Bone marrow (tissue), 2 donors: ENCODE measurements at places on chromosomes 13 and 19.
A peak's percentile ranks its signal among the peaks of the same experiment; 100 is the strongest.

- DNase-seq = no peak
Measured at GRCh38 chr13:106095919-106096318, 439.5 kb downstream of the EFNB2 start.

- no peak for DNase-seq
Measured at GRCh38 chr19:51296336-51297093, 14.9 kb upstream of the IGLON5 start.

DNA sequence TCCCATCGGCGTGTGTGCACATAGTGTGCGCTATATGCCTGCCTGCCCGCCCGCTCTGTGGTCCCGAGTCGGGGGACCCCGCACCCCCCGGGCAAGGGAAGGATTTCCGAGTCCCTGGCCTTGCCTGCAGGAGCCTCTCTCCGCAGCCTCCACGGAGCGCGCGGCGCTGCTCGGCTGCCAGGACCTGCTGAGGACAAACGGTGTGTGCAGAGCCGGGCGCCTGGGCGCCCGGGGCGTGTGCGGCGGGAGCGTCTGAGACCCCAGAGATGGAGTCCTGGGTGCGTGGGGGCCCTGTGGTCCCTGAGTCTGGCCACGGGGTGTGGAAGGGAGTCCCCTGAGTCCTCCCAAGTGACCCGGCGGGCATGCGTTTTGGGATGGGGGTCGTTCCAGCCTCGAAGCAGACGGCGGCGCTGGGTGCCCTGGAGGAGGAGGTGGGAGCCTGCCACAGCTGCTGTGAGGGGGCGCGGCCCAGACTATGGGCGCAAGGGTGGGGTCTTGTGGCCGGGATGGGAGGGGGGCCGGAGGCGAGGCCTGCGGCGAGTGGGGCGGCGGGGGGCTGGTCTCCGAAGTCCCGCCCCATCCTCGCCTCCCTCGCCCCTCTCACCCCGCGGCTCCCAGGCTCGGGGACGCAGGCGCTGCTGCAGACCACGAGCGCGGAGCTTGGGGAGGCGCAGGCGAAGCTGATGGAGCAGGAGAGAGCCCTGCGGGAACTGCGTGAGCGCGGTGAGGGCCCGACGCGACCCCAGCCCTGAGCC lies 25.3 kb downstream of the CLEC4M start:
- no peak for DNase-seq

GRCh38 chr13:85799097-85799582 lies at the start of gene SLITRK6:
TSS of gene SLITRK6 (minus strand) at chr13:85799419. CDS start at chr13:85796508, 2,911 bp downstream.
- DNase-seq = no peak

- DNase-seq = no peak
Measured at GRCh38 chr13:78183732-78184131, 265.1 kb upstream of the EDNRB start.

DNA sequence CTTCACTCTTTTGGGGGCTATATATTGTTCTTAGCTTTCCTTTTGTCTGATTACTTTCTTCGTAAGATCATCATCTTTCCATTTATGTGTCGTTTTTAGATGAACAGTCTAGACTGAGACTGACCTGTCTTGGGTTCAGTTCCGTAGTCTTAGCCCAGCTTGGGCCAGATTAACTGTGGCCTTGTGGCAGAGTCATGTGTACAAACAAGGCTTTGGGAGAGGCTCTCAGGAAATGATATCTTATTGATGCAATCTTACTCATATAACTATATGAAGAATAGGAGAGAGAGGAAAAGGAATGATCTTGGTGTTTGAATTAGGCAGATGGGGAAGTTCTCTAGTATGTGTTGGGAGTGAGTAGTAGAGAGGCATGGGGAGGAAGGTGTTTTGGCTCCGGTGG lies 6.8 kb upstream of the ERCC5 start:
- DNase-seq = no peak

GRCh38 chr13:110713981-110714796 lies 689 bp downstream of the ING1 start:
- peak; percentile 65 for DNase-seq

- no peak for DNase-seq
Measured at GRCh38 chr13:36925603-36926002, 5.6 kb upstream of the SMAD9 start.

GRCh38 chr19:4929186-4929585 lies 19.9 kb downstream of the UHRF1 start:
- DNase-seq = no peak

- DNase-seq = no peak
Measured at GRCh38 chr19:9793071-9793591, 24.6 kb upstream of the ZNF846 start.

DNA sequence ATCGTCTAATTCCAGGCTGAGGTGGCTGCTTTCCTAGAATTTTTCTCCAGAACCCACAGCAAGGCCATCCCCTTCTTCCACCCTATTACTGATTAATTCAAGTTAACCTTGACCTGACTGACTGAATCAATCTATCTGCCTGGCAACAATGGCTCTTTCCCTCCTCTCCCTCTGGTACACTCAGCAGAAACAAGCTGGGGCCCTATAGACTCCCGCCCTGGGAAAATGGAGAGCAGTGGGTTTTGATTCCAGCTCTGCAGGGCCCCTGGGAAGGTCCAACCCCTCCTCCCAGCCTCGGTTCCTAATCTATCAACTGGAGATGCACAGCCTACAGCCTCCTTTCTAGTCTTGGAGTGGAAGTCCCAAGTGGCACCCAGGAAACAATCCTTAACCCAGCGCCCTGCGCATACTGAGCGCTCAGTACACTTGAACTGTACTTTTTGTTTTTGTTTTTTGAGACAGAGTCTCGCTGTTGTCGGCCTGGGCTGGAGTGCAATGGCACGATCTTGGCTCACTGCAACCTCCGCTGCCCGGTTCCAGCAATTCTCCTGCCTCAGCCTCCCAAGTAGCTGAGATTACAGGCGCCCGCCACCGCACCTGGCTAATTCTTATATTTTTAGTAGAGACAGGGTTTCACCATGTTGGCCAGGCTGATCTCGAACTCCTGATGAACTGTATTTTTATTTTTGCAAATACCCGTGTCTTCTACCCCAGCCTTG lies 5.2 kb upstream of the C3 start:
- DNase-seq = no peak

DNA sequence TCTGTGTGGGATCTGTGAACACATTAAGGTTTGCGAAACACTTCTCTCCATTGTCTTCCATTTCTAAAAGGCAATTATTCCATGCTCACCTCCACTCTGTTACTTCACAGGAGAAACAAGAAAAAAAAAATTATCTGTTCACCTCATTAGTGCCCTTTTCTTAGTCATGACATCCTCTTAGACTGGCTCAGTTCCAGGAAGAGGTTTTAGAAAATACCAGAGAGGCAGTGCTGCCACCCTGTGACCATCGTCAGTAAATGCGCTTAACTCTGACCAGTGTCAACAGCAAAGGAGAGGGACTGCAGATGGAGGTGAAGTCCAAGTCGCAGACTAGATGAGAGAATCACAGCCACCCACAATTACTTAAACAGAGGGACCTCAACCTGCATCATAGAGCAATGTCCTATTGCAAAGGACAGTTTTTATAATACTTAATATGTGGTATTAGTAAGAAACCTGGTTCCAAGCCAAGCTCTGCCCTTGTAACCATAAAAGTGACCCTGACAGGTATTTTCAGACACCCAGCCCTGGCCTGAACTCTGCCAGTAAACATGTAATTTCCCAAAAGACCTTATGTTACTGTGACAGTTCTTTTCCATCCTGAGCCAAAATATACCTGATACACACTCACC lies 19.4 kb downstream of the CEACAM21 start:
- no peak for DNase-seq

GRCh38 chr19:40144947-40145748 lies 46.1 kb upstream of the MAP3K10 start:
- no peak for DNase-seq

DNA sequence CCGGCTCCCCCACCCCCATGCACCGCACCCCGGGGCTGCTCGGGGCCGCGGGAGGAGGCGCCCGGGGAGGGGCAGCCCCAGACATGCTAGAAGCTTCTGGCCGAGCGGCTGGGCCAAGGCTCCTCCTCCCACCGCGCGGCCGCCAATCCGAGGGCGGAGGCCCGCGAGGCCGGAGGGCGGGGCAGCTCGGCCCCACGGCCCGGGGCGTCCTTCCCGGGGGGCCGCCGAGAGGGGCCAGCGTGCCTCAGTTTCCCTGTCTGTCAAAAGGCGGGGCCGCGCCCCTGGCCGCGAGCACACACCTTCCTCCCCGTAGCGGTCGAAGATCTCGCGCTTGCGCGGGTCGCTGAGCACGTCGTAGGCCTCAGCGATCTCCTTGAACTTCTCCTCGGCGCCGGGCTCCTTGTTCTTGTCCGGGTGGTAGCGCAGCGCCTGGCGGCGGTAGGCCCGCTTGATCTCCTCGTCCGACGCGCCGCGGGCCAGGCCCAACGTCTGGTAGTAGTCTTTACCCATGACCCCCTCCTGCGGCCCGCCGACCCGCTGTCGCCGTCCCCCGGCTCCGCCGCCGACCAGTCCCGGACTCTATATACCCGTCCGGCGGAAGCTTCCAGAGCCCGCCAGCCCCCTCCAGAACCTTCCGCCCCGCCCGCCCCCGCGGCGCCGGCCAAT lies at the start of gene DNAJB1:
Gene DNAJB1, minus strand, starts transcription at position 558 of the 666 bp plus-strand sequence. Its CDS starts 48 bp downstream, at position 510.
- DNase-seq = peak; percentile 100

GRCh38 chr19:10639836-10640235 lies 14.3 kb upstream of the ILF3 start:
- DNase-seq = no peak

DNA sequence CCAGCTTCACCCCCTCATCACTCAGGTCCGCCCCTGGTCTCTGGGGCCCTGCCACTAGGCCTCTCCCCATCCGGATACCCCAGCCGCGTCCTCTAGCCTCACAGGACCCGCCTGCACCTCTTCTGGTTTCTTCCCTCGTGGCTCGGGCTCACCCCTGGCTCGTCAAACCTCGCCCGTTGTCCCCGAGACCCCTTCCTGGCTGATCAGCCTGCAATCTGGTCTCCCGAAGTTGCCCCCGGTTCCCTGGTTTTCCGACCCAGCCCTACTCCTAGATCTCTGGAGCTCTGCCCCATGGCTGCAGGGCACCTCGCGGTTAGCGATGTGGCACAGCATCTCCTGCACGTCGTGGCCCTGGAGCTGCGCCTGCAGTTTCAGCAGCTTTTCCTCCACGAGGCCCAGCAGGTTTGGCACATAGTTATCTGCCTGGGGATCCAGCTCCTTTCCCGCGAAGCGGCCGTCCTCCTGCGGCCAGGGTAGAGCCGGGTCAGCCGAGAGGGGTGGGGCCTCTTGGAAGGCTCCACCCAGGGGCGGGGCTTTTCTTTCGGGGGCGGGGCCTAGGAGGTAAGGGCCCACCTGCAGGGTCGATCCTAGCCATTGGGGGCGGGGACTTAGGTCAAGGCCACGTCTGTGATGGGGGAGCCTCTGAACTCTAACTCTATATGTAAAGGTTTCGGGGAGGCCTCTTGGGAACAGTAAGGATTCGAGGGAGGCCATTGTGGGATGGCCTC lies 2.4 kb upstream of the RGL3 start:
- peak; percentile 58 for DNase-seq

GRCh38 chr19:31519908-31520307 lies 170.7 kb upstream of the TSHZ3 start:
- DNase-seq = no peak

DNA sequence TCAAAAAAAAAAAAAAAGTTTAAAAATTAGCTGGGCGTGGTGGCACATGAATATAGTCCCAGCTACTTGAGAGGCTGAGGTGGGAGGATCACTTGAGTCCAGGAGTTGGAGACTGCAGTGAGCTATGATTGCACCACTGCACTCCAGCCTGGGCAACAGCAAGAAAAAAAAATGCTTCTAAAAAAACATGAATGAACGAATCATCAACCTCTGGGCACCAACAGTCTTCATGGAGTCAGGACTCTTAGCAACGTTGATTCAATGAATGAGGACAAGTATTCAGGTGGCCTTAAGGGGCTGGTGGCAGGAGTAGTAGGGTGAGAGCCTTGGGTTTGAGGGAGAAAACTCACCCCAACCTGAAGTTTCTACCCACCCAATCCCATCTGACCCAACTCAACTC lies 20.6 kb upstream of the OLFM2 start:
- no peak for DNase-seq

DNA sequence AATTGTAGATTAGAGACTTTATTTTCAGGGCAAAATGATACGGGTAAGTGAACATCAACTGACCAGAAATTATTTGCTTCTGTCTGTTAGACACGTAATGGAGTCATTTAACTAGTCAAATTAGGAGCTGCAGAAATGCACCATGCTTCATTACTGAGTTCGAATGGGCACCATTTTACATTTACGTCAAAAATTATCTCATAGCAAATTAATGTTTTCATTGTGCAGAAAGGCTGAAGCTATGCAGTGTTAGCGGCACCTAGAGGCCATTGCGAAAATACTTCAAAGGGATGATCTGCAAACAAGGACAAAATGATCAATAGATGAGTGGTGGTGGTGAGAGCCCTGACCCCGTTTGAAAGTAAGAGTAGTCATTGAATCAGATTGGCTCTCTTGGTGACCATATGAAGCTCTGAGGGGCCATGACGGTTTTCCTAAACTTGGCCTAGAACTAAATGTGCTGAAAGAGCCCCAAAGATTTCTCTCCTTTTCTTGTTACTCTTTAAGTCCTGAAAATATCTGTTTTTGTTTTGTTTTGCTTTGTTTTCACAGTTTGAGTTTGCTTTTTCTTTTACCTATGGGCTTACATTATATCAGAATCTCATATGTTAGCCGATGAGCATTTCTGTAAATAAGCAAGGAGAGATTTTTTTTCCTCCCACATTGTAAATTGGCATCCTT lies 277.9 kb downstream of the ZNF536 start:
- DNase-seq = no peak

DNA sequence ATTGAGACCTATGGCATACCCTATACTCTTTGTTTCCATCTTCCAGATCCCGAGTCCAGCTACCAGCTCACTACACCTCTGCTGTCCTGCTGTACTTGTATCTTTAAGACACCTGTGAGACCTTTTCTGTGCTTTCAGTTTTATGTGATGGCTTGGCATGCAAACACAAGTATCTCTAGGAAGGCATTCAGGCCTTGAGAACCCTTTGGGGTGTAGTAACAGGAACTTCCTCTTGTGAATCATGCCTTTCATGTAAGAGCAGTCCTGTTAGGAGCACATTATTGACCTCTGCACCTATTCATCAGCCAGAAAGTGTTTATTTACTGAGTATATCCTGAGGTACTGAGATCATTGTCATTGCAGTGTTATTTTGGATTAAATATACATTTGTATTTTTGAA lies 87.0 kb upstream of the HTR2A start:
- DNase-seq = no peak

DNA sequence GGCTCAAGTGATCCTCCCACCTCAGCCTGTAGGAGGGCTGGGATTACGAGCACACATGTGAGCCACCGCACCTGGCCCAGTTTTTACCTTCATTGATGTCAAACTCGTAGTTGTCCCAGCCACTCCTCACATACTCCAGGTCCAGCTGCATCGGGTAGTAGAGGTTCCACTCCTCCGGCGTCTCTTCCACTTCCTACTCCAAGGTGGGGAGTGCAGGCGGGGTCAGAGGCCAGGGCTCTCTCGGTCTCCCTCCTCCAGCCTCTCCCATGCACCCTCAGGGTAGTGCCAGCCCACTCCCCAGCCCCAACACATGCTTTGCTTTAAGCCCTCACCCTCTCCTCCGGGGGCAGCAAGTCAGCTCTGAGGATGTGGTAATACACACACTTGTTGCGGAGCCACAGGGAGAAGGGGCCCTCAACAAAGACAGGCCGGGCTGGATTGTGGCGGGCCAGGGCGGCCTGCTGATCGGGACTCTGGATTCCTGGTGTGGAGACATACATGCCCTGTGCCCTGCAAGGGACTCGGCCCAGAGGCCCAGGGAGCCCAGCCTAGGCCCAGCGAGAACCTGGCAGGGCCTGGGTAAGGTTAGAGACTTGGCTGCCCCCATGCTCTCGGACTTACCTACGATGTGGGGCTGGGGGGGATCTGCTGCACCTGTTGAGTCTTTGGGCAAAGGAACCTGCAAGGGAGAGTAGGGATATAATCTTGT lies 1.9 kb upstream of the ZNF653 start:
- no peak for DNase-seq

- no peak for DNase-seq
Measured at GRCh38 chr19:7351861-7352260, 3.1 kb downstream of the ARHGEF18 start.
